ENCODE measurements at places on chromosomes 2 and 18.

GRCh38 chr2:205259121-205259520 lies 423.2 kb upstream of the NRP2 start:
- no peak for DNase-seq

DNA sequence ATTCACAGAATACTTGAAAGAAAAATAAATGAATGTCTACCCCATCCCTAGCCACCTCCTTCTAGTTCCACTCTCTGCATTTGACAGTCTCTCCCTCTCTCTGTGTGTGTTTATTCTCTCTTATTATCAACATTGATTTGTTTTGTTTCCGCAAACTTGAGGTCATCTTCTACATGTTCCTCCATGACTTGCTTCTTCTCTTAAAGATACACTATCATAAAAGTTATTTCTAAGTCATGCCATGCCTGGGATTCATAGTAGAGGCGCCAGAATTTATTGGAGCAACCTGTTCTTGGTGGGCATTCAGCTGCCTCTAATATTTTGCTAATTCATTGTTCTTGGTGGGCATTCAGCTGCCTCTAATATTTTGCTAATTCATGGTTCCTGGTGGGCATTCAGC lies 58.9 kb upstream of the SMAD7 start:
- no peak for DNase-seq

DNA sequence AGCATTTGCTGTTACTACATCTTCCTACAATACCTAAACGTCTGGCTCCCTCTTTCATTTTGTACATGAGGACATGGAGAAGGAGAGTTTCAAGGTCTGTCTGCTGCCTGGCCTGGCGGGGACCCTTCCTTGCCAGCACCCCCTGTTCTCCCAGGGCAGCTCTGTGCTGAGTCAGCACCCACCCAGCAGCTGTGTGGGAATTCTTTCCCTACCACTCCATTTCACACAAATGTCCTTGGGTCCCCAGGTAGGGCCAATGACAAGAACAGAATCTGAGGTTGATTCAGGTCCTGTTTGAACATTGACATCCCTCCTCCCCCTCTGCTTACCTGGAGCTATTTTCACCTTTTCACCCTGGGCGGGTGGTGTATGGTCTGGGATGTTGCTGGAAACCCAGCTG lies 129.9 kb upstream of the ITGA6 start:
- no peak for DNase-seq

DNA sequence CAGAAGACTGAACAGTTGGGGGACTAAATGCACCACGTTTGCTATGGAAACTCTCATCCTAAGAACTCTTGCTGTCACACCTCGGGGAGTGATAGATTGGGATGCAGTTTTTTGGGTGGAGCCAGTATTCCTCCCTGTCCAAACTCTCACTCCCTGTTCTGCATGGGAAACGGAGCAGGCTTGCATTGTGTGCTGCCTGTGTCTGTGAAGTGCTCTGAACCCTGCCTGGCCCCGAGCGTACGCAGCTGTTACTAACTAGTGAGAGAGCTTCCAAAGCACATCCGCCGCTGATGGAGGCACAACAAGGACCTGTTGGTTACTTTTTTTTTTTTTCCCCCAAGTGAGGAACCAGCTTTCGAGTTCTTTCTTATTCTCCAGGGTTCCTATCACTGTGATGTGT lies 195.5 kb downstream of the ANAPC1 start:
- DNase-seq: no peak

Measured in ELR (cell line).